OCI-M1 (cell line): ENCODE measurements at places on chromosomes 1 and 21.

DNA sequence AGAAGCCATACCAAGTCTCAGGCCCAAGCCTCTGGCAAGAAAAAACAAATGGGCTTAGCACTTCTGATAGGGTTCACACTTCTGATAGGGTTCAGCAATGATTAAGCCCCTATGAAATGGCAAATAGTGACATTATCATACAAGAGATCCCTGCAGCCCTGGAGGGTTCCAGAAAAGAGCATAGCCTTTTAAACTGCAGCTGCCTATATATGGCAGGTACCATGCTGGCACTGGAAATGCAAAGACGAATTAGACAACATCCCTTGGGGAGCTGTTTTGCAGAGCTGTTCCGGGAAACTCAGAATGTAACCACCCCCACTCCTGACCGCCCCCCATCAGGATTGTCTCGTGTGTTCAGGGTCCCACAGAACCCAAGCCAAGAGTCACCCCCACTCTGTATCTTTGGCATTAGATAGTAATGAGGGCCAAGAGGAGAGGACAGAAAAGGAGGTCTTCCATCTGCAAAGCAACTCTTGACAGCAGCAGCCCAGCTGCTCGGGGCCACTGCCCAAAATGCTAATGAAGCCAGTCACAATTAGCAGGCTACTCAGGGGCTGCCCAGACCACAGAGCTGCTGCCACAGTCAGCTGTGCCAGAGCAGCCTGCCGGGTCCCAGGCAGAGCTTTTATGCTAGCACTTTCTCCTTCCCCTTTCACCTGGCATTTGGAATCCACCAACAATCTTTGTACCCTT is 50.9 kb downstream of the ITPKB start:
- no peak for DNase-seq

DNA sequence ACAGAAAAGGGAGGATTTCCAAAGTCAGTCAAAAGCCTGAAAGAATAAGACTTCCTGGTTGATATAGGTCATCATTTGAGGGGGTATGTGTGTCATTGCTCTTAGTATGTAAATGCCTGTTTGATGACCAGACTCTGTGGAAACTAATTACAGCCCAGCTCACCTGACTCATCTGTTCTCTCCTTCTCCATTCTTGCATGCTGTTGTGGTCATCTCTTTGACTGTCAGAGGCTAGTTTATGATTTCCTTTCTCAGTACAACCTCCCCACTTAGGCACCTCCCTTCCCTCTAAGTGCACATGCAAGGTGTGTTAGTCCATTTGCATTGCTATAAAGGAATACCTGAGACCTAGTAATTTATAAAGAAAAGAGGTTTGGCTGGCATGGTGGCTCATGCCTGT is 2.4 kb upstream of the C1orf116 start:
- peak; percentile 39 for DNase-seq

DNA sequence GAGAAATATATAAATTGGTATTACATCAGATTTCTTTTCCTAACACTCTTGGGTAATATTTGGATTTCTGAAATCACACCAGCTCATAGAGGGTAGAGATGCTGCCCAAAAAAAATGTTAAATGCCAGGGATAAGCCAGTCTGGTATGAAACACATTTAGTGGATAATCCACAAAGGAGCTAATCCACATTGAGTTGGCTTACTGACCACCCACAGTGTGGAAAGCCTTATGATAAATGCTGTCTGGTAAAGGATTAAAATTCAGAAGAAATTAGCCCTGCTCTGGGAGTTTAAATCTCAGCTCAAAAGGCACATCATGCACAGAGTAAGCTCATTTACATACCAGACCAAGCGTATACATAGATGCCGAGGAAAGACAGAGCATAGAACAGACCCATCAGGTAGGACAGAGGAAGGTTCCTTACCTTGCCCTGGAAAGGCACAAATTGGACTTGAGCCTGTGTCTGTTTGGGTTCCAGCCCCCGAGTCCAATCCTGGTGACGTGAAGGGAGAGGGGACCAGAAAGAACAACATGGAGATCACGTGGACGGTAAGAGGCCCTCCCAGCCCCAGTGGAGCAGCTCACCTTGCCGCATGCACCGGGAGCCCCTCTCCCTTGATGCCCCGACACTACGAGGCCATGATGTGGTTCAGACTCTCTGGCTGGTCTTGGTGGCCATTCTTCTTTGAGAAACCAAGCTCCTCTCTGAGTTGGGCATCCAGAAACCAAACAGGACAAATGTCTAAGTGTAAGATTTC is 62.9 kb upstream of the CNTN2 start:
- DNase-seq: no peak

DNA sequence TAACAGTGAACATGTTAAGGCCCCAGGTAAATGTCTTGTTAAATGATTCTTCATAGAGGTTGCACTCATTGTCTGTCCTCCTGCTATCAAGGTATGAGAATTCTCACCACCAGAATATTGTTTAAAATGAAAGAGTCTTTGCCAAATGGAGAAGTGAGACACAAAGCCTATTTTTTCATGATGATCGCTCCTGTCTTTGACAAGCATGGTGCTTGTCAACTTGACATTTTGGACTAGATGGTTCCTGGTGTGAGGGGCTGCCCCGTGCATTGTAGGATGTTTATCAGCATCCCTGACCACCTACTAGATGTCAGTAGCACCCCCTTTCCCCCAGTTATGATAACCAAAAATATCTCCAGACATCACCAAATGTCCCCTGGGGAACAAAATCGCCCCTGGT is 65.6 kb downstream of the MDM4 start:
- DNase-seq: no peak

GRCh38 chr1:923131-923990 is at the start of gene SAMD11:
SAMD11 (plus strand) TSS chr1:923923; CDS start chr1:924432, 509 bp downstream.
- DNase-seq: peak; percentile 92

DNA sequence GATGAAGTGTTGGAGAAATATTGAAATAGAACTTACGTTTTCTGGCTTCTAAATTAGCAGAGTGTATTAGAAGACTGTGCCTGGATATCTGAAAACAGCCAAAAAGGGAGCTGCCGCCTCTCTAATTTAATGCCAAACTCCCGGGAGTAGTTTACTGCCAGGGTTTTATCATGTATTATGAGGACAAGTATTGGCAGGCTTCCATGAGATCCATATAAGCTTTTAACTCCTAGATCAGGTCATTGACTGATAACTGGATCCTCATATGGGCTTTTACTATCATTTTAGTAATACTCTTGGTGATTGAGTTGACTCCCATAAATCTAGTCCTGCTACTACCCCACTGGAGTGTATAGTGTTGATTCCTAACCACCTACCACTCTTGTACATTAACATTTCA is 178.4 kb upstream of the CXADR start:
- no peak for DNase-seq

DNA sequence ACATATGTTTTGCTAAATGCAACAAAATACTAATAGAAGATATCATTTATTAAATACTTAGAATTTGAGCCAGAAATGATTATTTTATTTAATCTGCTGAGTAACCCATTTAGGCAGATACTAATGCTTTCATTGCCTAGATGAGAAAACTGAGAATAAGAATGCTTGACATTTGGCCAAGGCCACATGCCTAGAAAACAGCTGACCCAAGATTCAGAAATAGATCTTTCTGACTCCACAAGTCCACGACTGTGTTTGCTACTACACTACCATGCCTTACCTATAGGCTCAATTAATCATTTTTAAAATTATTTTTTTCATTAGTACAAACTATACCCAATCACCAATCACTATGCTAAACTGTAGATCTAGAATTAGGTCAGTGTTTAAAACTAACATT is 129.7 kb downstream of the ATP1B1 start:
- DNase-seq: no peak

- DNase-seq: no peak
Observed at GRCh38 chr1:221858818-221859611, 117.1 kb upstream of the DUSP10 start.

- DNase-seq: no peak
Observed at GRCh38 chr1:44408212-44408582, 3.1 kb downstream of the RNF220 start.
